ENCODE measurements at places on chromosomes 11 and 22. TPM values are rescaled to one million over a fixed set of nuclear protein-coding genes. Genes with fewer than 3 reads are reported as not detected.

GRCh38 chr11:18075444-18075843 is 29.4 kb upstream of the TPH1 start:
- H3K4me1 ChIP-seq, result no peaks in the 10 kb centered on the region
- no peaks in the 10 kb centered on the region for H3K27me3 ChIP-seq
- H3K36me3 ChIP-seq, result peaks cover 8% of the 10 kb centered on the region
- H3K27ac ChIP-seq, result no peak overlapping the region
- no peak overlapping the region for H3K4me3 ChIP-seq
- no peak for DNase-seq

DNA sequence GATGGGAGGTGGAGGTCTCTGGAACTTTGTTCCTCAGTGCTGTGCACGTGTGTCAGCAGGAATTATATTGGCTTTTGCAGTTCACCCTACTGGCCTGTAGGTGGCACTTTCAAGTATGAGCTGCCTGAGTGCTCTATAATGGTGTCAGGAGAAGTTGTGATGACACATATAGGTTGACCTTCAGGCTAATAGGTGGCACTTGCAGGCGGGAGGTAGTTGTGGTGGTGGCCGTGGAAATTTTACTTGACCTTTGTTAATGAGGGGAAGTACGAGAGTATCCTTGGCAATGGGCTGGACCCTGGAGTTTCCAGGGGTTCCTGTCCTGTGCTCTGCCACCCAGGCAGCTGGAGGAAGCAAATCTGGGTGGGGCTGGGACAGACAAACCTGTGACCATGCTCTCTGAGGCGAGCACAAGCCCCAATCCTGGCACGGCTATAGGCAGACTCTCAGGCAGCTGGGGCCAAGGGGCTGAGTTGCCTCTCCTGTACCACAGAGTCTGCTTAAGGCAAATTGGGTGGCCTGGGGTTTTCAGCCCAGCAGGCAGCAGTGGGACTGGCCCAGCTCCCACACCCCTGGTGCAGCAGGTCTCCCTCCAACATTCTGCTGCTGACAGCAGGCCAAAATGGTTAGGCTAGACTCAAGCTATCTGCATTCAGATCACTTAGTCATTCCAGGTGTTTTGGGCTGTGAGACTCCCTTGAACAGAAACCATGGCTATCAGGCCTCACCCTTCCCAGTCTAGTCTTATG is 147.5 kb upstream of the CTSC start:
- H3K4me3 ChIP-seq, result no peak overlapping the region
- DNase-seq, result no peak
- no peaks in the 10 kb centered on the region for H3K4me1 ChIP-seq
- H3K27ac ChIP-seq, result peak overlapping the region; percentile 20
- H3K27me3 ChIP-seq, result peaks cover 12% of the 10 kb centered on the region
- H3K36me3 ChIP-seq, result no peaks in the 10 kb centered on the region

DNA sequence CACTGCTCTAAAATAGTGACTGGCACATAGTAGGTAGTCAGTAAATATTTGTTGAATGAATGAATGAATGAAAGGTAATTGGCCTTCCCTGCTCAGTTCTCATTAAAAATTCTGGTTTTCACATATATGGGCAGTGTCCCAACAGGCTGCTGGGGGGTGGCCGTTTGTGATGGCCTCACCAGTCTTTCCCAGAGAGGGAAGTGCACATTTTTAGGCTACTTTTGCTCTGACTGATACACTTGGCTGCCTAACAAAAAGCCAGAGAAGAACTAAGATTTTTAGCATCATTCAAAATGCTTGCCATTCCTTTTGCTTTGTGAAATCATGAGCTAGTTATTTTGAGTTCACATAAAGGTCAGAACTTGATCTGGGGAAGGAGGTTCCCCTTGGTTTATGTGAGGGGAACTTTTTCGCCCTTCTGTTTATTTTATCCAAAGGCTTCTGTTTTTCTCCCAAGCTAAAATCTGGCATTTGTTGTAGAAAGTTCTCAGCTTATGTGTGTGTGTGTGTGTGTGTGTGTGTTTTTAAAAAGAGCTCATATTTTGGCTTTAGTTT is 83.1 kb downstream of the PTPRJ start:
- DNase-seq, result no peak
- H3K4me1 ChIP-seq, result peaks cover 59% of the 10 kb centered on the region
- H3K4me3 ChIP-seq, result no peak overlapping the region
- H3K36me3 ChIP-seq, result peaks cover 9% of the 10 kb centered on the region
- H3K27ac ChIP-seq, result peak overlapping the region; percentile 21

Gene SLC22A25
- polyA plus RNA-seq, result not detected

DNA sequence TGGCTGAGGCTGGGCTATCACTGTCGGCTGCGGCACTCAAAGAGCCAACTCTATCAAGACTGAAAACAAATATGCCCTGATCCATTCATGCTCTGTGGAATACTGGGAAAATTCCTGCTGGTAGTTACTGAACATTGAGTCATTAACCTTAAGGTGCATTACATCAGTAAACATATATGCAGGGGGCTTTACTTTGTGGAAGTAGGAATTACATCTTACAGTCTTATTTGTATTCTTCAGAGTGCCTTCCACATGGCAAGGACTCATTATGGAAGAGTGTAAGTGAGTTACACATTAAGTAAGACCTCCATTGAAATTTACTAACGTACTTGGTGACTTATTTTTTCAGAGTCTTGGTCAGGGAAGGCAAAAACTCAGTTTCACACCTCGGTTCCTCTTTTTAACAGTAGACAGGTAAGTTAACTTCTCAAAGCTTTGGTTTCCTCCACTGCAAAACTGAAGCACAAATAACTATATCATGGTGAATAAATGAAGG is 4.5 kb downstream of the OR5B21 start:
- DNase-seq, result no peak
- H3K4me1 ChIP-seq, result peaks cover 13% of the 10 kb centered on the region
- H3K27ac ChIP-seq, result no peak overlapping the region
- H3K27me3 ChIP-seq, result no peaks in the 10 kb centered on the region
- no peaks in the 10 kb centered on the region for H3K36me3 ChIP-seq

DNA sequence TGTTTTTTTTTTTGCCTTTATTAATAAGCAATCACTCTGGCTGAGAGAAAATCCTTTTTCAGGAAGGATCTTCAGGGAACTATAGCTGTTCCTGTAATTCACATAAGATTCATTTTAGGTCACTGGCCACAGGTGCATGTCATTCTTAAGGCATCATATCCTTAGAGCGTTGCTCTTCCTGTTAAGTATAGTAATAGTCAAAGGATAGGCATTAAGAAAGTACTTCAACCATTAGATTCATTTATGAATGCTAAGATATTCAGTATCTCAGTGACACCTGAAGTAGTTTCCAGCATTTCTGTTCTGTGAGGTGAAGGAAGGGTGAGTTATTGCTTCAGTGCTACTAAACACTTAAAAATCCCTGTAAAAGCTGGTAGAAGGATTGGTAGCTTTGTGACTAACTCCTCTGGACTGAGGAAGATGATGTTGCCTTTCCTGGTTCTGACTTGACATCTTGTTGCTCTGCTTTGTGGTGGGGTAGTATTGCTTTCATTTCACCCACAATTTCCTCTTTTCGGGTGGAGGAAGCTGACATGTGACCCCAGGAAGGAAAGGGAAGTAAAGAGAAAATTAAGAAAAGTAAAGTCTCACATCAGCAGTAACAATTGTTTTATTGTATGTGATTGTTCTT is 34.7 kb downstream of the RNF169 start:
- peak overlapping the region; percentile 50 for H3K4me3 ChIP-seq
- no peaks in the 10 kb centered on the region for H3K27me3 ChIP-seq
- peaks cover 31% of the 10 kb centered on the region for H3K4me1 ChIP-seq
- peak; percentile 85 for DNase-seq

Gene OR4A16
- not detected for polyA plus RNA-seq

Gene VSIG10L2
- polyA plus RNA-seq, result not detected

DNA sequence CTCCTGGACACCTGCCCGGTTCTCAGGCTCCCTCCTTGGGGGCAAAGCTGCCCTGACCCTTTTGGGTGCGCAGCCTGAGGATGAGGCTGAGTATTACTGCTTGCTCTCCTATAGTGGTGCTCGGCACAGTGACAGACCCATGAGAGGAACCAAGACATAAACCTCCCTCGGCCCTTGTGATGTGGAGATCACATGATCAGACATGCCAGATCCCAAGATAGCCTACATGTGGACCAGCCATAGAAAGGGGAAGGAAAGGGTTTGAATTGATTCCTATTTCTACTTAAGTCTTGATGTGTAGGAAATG is 125.3 kb downstream of the VPREB1 start:
- H3K4me1 ChIP-seq, result peaks cover 66% of the 10 kb centered on the region
- peak; percentile 21 for DNase-seq
- H3K27ac ChIP-seq, result peak overlapping the region; percentile 95
- H3K36me3 ChIP-seq, result no peaks in the 10 kb centered on the region
